Fibroblast of skin of left quadriceps (primary cell): ENCODE measurements at places on chromosomes 2 and 18.
A peak's percentile ranks its signal among the peaks of the same experiment; 100 is the strongest.

DNA sequence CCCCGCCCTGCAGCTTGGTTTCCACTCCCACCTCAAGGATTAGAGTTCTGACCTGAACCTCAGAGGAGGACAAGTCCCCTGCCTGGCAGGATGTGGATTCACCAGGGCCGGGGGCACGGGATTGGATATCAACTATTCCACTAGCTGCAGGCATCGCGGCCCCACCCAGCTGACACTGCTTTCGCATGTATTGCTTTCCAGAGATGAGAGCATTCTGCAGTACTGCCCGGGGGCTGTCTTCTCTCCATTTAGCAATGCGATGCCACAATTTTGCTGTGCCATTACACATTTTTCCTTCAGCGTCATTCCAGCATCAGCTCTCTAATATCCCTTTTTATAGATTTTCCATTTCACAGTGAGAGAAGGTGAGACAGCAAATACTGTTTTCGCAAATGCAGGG is 42.0 kb downstream of the CTIF start:
- no peak for DNase-seq

- DNase-seq = no peak
Observed at GRCh38 chr2:186533717-186534116, 47.7 kb downstream of the ZC3H15 start.

- DNase-seq = no peak
Observed at GRCh38 chr2:142857256-142858164, 20.0 kb upstream of the KYNU start.

DNA sequence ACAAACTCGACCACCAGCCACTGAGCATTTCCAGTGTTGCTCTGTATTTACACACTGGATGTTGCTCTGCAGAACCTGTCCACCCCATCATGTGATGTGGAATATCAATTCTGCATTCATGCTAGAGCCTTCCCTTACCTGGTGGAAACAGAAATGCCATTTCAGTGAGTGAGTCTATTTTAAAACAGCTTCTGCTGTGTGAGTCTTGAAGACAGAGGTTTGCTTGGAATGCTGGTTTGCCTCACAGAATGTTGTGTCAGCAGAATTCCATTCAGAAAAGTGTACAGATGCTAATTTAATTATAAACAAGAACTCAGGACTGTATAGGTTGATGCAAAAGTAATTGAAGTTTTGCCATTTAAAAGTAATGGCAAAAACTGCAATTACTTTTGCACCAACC is 118.3 kb downstream of the MAP3K20 start:
- DNase-seq = peak; percentile 52

DNA sequence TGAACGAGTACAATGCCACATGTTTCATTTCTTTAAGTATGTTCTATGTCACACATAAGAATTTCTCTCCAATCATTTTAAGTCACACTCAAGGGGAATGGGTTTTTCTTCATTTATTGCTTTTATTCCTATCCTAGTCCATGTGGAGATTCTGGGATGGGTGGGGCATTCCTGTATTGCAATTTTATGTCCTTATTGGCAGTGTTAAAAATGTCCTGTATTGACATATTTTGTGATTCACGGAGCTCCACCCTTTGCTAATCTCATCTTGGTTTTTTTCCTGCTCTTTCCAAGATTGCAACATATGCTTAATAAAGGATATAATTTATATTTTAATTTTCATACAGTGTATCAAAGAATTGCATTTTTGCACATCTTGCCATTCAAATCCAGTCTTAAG is 3.4 kb upstream of the TNFAIP6 start:
- no peak for DNase-seq

DNA sequence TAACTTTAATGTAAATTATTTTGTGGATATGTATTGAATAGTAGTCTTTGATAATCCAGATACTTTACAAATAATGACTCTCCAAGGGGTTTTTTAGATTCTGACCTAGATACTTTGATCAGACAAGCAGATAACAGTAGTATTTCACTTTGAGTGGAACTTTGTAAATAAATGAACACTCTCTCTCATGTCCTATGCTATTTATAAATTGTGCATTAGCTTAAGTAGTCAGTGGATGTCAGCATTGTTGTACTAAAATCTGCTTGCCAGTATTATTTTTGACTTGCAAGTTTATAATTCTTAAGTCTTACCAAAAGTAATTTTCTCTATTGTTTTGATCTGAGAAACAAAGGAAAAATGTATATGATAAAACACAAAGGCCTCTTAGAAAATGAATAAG is 1113.1 kb upstream of the NRXN1 start:
- DNase-seq = no peak

DNA sequence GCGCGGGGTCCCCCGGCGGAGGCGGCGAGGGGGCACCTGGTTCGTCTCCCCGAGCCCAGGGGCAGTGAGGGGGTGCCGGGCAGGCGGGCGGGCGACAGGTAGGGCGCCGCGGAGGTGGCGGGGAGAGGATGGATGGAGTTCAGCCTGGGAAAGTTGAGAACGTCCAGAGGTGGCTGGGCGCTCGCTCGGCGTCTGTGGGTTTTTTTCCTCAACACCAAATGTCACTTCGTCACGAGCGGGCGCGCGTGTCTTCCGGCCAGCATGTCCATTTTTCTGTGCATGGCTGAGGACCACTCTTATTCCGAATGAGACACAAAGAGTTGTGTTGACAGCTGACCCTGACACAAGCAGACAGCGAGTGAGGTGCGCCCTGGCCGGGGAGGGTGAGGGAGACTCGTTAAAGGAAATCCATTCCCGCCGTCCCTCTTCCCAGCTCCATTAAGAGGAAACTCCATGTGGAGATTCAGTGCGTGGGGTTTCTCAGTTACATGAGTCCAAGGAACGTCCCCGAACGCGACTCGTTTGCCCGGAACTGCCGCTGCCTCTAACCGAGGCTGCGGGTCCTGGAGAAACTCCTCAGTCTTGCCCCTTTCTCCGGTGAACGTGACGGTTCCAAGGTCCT is 859 bp downstream of the GREB1L start:
- DNase-seq = no peak

DNA sequence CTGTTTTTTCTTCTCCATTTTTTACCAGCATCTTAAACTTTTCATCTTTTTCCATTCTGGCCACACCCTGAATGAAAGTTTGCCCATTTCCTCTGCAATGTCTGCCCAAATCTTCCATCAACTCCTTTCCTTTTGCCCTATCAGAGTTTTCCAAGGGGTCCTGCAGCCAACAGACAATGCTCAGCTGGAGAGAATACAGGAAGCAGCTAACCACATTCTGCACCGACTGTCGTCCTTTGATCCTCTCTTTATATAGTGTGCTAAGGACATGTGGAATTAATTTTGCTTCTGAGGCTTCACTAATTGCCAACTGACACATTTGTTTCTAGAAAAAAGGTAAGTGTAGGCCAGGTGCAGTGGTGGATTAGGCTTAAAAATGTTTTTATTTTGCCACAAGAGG is 50.5 kb upstream of the DLX2 start:
- no peak for DNase-seq

DNA sequence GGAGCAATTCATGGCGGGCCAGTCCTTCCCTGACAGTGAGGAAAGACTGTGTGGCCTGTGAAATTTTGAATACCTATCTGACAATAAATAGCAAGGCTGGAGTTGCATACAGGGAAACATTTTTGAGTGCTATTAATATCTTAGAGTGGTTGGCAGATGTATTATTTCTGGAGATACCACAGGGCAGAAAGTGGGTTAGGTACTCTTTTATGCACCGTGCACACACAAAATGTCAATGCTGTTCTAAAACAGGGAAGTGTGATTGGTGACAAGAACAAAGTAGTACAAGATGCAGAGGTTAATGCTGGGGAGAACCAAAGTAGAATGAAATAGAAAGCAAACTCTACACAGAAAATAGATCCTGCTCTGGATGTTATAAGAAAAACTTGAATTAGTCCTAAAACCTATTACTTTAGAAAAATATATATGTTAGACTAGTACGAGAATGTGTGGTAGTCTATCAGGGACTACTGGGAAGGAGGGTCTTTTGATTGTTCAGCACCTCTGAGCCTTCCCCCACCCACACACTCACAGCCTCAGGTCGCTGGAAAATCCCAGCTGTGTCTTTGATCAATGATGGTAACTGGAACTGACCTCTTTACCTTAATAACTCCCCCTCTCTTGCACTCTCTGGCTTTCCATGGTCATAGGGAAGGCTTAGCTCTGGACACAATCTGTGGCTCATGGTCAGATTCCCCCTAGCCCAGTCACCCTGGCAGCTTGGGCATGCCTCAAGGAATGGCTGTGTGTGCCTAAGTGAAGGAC is 58.2 kb downstream of the SERPINB8 start:
- no peak for DNase-seq

DNA sequence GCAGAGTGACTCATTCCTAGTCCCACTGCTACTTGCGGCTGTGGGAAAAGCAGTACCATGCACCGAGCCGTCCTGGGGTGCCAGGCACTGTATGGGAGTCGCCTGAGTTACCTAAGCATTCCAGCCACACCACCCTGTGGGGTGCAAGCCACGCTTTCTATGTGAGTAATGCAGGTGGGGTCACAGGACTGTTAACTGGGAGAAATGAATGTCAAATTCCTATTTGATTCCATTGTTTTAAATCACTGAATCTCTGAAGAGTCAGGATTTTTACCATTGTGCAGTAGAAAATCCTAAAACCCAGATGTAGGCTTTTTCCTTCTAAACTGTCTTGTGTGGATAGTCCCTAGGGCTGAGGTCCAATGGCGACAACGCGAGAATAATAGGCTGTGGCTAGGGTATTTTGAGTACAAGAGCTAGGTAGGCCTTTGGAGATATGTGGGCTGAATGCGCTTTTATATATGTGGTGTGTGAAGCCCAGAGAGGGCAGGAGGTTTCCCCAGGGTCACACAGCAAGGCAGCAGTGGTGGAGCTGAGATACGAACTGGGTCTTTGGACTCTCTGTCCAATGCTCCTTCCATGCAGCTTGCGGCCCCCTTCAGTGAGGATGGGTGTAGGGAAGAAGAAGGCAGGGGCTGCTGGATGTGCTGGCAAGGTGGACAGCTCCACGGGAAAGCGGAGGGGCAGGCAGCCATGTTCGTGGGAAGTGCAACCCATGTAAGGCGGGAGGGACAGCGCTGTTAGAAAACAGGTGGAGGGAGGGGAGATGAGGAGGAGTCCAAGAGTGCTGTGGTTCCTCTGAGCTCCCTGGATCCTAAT is 83.2 kb downstream of the DDX1 start:
- no peak for DNase-seq

DNA sequence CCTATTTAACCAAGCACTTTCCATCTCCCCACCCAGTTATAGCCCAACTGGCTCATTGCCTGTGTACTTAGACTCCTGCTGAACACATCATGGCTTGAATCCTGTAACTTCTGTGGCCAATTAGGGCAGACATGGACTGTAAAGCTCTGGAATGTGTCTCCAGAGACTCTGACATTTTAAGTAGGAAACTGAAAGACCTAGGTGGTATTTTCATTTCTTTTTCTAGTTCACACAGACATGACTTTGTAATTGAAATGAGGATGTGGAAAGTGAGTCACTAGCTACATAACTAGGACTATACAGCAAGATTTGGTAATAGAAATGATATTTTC is 12.2 kb downstream of the DOK1 start:
- peak; percentile 98 for DNase-seq

DNA sequence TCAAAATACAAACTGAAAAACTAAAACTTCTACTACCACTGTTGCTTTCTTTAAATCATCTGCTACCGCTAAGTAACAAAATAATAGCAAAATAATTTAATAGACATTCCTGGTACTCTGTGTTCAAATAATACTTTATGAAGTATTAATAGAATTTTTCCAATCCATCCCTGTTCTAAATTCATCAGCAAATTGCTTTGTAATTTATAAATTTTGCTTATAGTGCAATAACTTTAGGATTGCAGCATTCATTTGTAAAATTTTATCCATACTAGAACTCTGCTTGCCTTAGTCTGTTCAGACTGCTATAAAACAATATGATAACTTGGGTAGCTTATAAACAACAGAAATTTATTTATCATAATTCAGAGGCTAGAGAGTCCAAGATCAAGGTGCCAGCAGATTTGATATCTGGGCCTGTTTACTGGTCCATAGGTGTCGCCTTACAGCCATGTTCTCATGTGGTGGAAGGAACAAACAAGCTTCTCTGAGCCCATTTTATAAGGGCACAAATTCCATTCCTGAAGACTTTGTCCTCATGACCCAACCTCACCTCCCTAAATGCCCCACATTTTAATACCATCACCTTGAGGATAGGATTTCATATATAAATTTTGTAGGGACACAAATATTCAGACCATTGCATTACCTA is 415.1 kb upstream of the MAP2 start:
- DNase-seq = no peak

DNA sequence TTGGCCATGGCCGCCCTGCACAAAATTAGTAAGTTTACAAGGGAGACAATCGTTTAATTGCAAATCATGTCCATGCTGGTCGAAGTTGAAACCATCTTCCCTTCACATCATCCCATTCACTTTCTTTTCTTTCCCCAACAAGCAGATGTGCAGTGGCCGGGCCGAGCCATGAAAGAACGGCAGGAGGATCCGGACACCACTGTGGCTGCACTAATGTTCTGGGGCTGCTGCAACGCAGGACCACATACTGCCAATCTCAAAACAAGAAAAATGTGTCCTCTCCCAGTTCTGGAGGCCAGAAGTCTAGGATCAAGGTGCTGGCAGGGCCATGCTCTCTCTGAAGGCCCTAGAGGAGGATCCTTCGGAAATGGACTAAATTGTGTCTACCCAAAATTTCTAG is 227.4 kb upstream of the MYT1L start:
- DNase-seq = no peak

- DNase-seq = peak; percentile 56
Observed at GRCh38 chr2:29223851-29224692, 108.9 kb downstream of the CLIP4 start.

DNA sequence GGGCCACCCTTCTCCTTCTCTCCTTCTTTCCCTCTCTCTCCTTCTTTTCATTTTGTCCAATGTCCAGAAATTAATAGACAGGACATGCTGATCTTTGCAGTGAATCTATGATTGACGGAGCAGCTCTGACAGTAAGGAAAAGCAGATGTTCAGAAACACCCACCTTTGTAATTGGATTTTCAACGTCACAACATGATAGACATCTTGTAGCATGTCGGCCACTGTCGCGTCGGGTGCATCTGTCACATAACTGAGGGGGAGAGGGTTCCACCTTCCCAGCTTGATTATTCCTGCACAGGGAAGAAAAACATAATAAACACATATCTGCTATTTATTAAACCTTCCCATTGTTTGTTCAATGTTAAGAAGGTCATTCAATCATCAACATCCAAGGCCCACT is 76.2 kb downstream of the SATB2 start:
- DNase-seq = no peak

DNA sequence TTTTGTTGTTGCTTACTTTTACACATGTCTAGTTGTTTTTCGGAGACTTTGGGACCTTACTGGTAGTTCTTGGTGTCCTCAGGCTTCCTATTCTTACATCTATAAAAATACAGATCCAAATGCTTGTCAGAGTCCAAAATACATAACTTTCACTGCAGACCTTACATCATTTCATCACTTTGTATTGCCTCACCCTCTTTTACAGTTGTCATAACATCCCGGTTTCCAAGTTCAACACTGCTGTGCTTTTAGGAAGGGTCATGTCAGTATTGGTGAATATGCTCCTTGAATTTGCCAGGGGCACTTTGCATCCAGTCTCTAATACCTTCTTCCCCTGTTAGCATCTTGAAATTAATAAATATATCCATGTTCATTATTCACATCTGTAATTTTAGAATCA is 518.2 kb upstream of the RAB12 start:
- DNase-seq = no peak

GRCh38 chr18:48132797-48133655 is 202.6 kb upstream of the SMAD2 start:
- DNase-seq = no peak

GRCh38 chr18:53909668-53910067 is 314.8 kb downstream of the MBD2 start:
- DNase-seq = no peak

- peak; percentile 77 for DNase-seq
Observed at GRCh38 chr18:26436176-26437051, 111.9 kb downstream of the KCTD1 start.
